NCI-H2107 (cell line): ENCODE measurements at places on chromosomes 11 and 22.

DNA sequence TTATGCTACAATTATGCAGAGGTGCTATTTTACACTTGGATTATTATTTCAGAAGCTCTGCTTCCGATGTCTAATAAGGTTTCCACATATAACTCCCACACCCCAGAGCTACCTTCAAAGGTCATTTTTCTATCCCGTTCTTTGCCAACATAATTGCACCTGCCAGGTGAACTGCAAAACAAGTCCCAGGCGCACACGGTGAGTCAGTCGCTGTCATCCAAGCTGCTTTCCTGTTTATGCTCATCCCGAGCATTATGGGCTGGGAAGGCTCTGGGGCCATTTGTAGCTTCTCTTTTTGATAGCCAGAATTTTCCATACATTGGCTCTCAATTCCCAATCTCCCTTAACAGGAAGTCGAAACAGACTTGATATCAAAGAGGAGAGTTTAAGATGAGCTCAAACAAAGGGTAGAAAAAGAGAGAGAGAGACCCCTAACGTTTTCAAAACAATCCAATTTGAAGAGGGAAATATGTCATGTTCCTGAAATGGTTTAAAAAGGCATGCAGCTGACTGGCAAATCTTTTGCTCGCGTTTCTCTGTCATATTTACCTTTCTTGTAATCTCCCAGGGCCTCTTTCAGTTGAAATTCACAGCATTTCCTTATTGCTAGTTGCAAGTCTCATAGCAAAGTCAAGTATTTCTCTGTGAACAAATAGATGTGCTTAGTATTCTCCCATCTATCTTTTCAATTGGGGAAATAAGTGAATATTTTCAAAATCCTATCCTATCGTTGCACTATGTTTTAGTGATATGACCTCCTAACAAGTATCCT lies 815.9 kb downstream of the KCNA4 start:
- no peak for DNase-seq

DNA sequence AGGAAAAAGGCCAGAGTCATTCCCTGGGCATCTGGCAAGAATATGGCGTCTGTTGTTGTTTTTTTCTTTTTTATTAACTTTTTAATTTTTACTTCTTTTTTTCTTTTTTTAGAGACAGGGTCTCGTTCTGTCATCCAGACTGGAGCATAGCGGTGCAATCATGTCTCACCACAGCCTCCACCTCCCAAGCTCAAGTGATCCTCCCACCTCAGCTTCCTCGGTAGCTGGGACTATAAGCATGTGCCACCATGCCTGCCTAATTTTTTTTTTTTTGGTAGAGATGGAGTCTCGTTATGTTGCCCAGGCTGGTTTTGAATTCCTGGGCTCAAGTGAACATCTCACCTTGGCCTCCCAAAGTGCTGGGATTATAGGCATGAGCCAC lies 54.0 kb upstream of the PRDM11 start:
- no peak for DNase-seq

DNA sequence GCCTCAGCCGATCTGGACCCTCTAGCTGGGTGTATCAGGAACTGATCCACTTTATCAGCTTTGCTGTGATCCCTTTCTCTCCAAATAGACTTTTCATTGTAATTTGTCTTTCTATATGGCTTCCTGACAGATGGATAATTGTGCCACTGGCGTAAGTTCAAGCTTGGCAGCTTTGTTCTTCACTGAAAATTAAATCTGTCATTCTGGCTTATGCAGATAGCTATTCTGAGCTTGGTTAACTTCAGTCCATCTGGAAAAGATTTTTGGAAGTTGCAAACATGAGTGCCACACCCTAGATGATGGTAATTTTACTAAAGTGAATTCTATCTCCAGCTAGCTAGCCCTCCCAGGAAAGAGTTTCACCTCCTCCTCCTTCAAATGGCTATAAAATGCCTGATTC lies 8.1 kb downstream of the OR5A2 start:
- no peak for DNase-seq

DNA sequence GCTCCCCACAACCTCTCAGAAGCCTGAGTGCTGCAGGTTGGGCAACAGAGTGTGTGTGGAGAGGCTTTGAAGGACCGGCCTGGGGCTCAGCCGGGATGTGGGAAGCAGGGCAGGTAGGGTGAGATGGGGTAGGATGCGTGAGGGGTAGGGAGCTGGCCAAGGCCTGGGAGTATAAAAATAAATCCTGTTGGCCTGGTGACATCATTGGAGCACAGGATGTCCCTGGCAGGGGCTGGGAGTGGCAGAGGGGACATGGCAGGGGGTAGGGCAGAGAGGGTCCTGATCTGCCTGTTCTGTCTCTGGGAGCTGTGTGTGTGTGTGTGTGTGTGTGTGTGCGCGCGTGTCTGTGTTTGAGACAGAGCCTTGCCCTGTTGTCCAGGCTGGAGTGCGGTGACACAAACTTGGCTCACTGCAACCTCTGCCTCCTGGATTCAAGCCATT lies 28.6 kb downstream of the TEF start:
- DNase-seq = no peak

DNA sequence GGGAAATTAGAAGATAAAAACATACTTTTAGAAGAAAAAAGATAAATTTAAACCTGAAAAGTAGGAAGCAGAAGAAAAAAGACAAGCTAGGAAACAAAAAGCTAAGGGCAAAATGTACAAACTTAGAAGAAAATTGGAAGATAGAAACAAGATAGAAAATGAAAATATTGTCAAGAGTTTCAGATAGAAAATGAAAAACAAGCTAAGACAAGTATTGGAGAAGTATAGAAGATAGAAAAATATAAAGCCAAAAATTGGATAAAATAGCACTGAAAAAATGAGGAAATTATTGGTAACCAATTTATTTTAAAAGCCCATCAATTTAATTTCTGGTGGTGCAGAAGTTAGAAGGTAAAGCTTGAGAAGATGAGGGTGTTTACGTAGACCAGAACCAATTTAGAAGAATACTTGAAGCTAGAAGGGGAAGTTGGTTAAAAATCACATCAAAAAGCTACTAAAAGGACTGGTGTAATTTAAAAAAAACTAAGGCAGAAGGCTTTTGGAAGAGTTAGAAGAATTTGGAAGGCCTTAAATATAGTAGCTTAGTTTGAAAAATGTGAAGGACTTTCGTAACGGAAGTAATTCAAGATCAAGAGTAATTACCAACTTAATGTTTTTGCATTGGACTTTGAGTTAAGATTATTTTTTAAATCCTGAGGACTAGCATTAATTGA lies 1.0 kb downstream of the MALAT1 start:
- no peak for DNase-seq

DNA sequence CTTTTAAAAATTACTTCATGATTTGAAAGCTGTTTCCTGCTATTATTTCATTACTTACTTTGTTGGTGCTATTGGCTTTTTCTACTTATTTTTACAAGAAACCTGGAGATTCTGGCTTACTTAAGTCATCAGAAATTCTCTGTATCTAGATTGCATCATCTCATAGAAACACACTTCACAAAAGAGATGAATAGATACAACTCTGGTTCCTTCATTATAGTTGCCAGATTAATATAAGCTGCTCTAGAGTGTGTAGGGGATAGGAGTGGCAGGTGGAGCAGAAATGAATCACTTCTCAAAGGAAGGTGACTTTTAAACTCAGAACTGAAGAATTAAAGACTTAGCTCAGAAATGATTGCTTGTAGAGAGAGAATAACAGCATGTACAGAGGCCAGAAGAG lies 20.0 kb downstream of the CYP2R1 start:
- no peak for DNase-seq

DNA sequence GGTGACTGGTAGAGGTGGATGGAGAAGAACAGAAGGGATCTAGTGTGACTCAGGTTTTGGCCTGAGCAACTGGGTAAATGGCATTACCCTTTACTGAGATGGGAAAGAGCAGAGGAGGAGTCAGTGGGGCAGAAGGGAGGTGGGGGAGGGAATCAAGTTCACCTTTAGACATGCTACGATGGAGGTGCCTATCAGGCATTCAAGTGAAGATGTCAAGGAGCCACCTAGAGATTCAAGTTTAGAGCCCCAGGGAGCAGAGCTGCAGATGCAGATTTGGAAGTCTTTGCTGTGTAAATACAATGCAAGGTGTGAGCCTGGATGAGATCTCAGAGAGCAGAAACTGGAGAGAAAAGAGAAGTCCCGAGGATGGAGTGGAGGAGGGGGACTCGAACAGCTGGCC lies 979 bp upstream of the MOGAT2 start:
- no peak for DNase-seq

GRCh38 chr11:35856259-35856658 lies 87.6 kb upstream of the LDLRAD3 start:
- DNase-seq = no peak

DNA sequence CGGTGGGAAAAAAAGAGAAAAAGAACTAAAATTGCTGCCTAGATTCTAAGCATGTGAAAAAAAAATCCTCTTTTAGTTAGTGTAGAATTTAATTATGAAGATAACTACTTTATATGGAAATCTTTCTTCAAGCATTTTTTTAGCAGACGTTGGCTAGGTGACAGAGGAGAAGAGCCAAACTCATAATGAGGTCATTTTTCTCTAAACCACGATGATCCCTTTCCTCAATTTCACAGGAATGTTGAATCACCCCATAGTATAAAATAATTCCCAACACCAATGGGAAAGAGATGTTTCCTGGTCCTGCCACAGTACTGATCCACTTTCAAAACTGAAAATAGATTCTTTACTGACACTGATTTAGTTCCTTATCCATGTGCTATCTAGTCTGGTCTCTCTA lies 319.8 kb downstream of the DLG2 start:
- no peak for DNase-seq

GRCh38 chr11:75767228-75767572 lies 1.4 kb upstream of the DGAT2 start:
- DNase-seq = no peak

GRCh38 chr11:127625402-127625801 lies 624.8 kb upstream of the KIRREL3 start:
- DNase-seq = no peak

- no peak for DNase-seq
Measured at GRCh38 chr11:121446752-121447156, 5.4 kb upstream of the SORL1 start.

DNA sequence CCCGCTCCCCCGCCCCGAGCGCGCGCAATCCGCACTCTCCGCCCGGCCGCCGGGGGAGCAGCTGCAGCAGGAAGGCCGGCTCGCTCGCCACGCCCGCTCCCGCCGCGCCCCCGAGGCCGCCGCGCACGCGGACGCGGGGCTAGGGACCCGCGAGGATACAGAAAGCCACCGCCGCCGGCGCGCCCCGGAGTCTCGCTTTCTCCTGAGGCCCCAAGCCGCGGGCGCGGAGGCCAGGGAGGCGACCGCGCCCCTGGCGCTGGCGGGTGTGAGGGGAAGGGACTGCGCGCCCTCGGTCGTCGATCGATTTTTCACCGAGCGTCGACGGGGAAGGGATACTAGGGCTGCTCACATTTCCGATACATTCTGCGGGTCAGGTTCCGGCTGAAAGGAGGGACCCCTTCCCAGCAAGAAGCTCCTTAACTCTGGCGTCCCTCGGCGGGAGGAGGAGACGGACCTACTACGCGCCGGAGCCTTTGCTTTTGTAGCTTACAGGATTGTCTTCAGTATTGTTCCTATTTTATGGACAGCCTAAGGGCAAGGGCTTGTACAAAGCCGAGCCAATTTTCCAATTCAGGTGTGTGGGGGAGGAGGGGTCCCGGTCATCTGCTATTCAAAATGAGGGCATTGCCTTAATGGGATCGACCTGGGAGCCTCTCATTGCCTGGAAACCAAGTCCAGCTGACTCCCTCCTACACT lies 416 bp upstream of the GAB2 start:
- peak; percentile 73 for DNase-seq

GRCh38 chr22:46430961-46431838 lies 95.7 kb downstream of the TRMU start:
- no peak for DNase-seq

DNA sequence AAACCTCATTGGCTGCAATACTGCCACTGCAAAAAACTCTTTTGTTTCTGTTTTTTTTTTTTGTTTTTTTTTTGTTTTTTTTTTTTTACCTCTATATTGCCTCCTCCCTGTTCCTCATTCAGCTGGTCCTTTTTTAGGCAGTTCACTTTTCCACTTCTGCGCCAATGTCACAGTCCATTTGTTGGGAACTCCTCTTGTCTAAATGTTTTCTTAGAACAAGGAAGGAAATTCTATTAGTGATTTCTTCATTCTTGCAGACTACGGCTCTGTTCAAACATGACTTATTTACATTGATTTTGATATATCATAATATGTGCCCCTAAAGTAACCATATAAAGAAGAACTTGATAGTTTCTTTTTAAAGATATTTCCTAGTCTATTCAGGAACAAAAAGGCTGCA lies 2.9 kb downstream of the FAM118B start:
- DNase-seq = no peak

DNA sequence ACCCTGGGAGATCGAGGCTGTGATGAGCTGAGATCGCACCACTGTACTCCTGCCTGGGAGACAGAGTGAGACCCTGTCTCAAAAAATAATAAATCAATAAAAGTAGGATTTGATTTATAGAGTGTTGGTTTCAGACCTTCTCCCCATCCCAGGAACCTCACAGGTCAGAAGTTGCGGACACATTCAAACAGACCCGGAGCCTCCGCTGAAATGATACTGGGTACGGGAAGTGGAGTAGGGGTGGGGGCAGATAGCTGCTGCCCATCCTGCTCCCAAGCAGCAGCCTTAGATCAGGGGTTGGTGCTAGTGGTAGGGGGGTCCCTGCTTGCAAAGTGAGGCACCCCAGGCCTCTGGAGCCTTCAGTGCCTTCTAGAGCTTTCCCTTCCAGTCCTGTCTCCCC lies 7.8 kb downstream of the PRDM11 start:
- no peak for DNase-seq

DNA sequence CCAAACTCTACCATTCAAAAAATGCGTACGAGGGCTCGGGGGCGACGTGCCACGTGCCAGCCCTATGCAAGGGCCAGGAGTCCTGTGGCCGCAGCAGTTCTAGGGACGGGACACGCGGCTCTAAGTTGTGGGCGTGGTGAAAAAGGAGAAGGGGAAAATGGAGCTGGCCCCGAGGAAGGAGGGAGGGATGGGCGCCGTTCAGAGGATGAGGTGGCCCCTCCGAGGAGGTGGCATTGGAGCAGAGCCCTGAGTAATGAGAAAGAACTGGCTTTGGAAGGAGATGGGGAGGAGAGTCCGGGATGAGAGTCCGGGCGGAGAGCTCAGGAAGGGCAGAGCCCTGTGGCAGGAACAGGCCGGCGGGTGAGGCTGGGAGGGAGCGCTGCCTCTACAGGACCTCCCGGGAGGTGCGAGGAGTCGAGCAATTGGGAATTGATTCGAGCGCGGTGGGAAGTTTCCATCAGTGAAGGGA lies 21.0 kb downstream of the OTUB1 start:
- no peak for DNase-seq

DNA sequence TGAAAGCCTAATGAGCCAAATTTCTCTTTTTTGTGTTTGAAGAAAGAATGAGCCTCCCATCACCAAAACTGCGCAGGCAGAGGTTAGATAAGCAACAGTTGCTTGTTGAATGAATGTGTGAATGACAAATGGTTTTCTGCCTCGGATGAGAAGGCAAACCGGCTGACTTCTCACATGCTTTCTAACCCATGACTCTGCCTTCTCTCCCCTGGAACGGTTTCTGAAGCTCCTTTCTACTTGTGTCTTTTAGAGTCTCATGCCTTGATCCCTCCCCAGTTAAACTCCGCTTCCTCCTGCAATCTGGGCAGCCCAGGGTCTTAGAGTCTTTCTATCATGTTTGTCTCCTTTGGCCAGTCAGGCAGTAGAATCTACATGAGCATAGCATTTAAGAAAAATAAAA lies 342.1 kb upstream of the NCAM1 start:
- no peak for DNase-seq

- no peak for DNase-seq
Measured at GRCh38 chr11:2886191-2886894, 768 bp upstream of the CDKN1C start.

- DNase-seq = no peak
Measured at GRCh38 chr22:35150183-35151107, 84.5 kb downstream of the ISX start.

GRCh38 chr11:66971488-66971887 lies 3.6 kb upstream of the C11orf86 start:
- DNase-seq = no peak
